ENCODE measurements at places on chromosomes 7 and 10.
A peak's percentile ranks its signal among the peaks of the same experiment; 100 is the strongest.

- no peak for DNase-seq
These were observed 21.8 kb upstream of the MRC1 start for GRCh38 chr10:17787087-17787961.

DNA sequence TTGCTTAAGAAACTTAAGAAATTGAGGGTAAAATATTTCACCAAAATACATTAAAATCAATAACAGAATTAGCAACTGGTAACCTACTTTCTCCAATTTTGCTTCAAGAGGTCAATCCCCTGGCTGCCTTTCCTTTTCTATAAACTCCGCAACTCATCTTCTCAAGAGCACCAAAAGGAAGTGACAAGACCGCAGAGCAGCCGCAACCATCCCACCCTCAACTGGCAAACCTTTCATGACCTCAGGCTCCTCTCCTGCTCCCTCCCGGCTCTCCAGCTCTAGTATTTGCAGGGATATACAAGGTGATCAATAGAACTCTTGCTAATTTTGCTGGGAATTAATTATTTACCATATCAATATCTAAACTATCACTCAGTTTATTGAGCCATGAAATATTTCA, 88.9 kb downstream of the ATE1 start:
- DNase-seq: no peak

- no peak for DNase-seq
These were observed 102.5 kb downstream of the COBL start for GRCh38 chr7:51214098-51214497.

DNA sequence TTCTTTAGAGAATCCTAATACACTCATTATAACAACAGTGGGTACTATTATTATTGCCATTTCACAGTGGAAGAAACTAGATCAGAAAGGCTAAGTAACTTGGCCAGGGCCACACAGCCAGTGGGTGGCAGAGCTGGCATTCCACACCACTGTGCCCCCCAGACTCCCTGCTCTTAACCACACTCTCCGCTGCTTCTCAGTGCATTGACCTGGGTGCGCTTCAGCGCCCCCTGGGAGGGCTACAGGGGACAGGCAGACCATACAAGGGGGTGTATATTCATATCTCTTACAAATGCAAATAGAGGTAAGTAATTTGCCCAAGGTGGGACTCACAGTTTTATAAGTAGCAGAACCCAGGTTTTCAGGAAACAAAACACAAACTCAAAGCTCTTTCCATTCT, 77.0 kb upstream of the NMT2 start:
- DNase-seq: peak; percentile 27

DNA sequence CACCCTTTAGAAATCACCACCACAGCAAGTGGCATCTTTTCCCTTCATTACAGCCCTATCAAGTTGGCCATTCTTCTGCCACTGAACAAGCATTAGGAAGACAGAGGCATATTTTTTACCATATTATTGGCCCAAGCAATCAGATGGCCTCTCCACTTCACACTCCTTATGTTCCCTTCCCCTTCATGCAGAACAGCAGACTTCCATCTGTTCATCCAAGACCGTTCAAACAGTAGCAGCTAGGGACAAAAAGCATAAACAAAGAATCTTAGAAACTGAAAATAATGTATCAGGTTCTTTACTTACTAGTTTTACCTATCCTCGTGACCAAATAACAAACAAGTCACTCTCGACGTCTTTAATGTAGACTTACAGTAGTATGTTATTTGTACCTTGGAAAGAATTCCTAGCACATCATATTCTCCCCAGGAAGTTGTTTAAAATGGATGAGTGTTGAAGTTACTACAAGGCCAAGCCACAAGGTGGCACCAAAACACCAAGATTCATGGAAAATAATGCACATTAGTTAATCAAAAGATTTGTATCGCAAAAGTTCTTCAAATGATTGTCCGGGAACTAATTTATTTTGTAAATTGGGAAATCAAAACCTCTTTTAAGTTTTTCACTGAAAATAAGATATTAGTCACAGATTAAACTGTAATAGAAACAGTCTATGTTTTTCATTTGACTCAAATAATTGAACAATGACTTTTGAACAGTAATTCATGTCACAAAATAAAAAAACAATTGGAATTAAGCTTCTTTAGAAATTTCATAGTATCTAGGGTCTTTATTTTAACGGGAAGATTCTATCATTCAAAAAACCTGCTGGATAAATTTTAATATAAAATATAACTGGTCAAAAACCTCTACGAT, 112.1 kb downstream of the VPS41 start:
- DNase-seq: peak; percentile 49

GRCh38 chr7:727104-727805, at the start of gene PRKAR1B:
PRKAR1B (minus strand) TSS chr7:727281; CDS start chr7:711505, 15,776 bp downstream.
- DNase-seq: peak; percentile 22

DNA sequence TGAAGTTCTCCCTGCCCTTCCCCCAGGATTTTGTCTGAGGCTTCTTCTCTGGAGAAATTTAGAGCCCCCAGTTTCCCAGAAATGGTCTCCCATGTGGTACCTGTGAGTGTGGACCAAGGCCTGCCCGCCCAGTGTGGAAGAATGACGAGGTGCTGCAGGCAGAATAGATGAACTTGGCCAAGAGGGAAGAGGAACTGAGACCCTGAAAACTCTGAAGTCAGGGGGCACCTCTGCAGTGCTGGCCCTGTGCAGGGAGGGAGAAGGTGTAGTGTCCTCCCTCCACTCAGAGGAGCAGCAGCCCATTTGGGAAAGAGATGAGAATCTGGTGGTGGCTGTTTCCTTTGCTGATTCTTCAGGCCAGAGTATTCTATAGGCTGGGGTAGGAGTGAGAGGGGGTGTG, 115.2 kb upstream of the PCGF5 start:
- DNase-seq: no peak

DNA sequence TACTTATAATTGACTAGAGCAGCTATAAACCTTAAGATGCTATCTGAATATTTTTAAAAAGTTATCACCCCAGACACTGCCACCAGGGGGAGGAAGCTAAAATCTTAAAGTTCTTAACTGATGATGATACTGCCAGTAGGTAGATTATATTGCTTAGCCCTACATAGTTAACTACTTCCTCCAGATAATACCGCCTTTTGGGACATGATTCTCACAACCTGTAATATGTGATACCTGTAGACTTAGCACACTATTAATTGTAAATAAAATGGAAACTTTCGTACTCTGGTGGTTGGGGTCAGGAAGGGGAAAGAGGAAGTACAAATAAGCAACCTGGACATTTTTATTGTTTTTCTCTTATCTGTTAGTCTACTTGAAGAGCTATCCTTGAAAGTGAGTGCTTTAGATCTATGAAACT, 268.9 kb downstream of the ADK start:
- no peak for DNase-seq

DNA sequence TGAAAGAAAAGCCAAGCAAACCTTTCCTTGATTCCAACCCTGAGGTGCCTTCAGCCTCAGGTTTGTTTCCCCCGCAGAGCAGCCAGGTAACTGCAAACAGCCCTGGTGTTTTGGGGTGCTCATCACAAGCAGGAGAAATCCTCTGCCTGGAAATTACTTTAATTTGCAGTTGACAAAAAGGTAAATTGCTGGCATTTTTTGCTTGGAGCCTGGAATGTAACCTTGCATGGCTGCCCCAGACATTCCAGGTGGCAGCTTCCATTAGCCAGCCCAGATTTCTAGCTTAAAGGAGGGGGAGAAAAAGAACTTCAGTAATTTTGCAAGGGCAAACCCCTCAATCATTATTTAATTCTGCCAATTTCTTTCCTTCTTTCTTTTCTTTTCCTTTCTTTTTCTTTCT, 194.4 kb downstream of the MYOF start:
- DNase-seq: no peak

DNA sequence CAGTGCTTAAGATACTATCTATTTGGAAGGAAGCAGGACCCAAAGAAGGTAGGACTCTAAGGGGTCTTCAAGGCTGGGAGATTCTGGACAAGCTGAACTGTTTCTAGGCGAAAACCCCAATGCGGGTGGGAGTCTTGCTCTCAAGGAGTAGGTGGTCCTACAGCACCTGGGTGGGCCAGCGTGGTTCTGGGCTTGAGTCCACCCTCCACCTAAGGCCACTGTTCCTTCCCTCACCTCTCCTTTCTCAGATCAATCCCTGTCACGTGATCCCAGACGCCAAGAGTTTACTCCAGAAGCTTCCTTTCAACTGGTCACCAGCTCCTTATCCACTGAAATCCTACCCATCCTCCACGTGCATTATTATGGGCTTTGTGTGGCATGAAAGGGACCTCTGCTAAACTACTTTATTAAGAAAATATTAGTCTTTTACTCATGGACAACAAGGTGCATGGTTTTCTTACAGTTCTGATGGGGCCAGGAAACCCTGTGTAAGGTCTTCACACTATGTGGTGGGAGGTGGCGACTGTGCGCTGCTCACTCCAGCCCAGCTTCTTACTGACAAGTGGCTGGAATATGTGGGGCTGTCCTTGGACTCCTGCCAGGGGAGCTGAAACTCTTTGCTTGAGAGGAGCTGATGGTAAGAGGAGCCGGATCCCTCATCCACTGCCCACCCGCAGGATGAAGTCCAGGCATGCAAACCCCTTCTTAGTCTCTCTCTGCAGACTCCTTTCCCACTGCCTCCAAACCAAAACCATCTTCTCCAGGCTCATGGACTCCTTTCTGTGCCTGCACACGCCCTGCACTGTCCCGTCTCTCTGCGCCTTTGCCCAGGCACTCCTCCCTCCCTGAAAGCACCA, 1.6 kb downstream of the ZNF746 start:
- DNase-seq: no peak

- DNase-seq: no peak
These were observed 96.4 kb downstream of the BUB3 start for GRCh38 chr10:123250640-123251039.

GRCh38 chr7:39465055-39465929, 100.9 kb upstream of the YAE1 start:
- DNase-seq: peak; percentile 60

DNA sequence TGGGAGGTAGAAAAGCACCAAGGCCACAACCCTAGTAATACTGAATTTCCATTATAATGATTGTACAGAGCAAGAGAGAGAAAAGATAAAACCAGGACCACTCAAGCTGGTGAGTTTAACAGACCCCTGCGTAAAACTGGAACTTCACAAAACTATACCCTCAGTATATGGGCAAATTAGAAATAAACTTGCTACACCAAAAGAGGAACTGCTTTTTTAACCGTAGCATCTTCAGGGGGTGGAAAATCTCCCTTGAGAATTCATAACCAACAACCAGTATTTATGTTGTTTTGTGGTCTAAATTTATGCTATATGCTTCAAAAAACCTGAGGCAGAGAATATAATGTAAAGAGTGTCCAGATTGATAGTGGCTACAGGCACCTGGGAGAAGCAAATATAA, 171.2 kb downstream of the SGMS1 start:
- DNase-seq: no peak

DNA sequence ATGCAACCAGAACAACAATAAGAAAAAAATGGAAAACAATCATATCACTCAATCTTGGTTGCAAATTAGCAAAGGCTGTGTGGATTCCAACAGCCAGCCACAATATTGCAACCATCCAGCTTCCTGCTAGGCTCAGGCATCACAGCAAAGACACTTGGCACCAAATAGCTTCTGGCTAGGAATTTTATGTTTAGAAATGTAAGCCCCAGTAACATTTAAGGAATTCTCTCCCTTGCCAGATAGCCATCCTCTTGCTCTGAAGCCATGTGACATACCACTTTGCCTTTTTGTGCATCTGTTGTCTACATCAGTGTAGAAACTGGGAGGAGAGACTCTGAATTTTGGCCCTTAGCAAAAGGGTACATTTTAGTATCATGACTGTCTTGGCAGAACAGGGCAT, 22.2 kb downstream of the MKX start:
- no peak for DNase-seq

DNA sequence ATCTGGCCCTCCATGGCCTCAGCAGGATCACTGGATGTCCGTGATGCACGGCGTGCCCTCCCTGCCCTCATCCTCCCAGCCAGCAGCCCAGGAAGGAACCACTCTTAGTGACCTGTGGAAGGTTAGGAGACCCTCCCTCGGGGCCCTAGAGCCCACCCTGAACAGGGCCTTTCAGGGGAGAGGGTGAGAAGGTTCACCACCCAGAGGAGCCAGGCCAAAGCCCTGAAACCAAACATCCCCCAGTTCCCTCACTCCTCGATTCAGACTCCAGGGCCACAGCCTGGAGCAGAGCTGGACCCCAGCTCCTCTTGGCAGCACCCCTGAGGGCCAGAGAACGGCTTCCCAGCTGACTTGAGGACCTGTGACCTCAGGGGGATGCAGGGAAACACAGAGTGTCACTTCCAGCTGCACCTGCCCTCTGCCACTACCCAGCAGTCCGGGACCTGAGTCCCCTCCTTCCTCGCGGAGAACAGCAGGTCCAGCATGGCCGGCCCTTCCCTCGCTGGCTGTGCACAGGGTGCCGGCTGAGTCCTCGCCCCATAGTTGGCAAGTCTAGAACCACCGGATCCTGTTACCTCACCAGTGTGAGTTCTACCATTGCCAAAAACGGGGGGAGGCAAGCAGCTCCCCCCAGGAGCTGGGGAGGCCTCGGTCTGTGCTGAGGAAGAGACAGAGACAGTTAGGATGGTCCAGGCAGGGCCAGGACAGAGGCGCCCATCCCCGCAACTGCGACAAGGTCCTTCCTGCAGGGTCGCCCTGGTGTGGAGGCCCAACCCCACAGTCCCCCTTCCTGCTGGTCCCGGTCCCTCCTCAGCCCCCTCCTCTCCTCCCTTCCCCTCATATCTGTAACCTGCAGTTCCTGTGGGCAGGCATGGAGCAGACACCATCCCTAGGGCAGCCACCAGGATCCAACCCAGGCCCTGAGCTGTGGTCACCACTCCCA, 158.6 kb downstream of the NRF1 start:
- no peak for DNase-seq
